ENCODE measurements at places on chromosomes 5 and 9.

GRCh38 chr5:175878544-175879438 is 7.4 kb downstream of the CPLX2 start:
- no peak for DNase-seq

DNA sequence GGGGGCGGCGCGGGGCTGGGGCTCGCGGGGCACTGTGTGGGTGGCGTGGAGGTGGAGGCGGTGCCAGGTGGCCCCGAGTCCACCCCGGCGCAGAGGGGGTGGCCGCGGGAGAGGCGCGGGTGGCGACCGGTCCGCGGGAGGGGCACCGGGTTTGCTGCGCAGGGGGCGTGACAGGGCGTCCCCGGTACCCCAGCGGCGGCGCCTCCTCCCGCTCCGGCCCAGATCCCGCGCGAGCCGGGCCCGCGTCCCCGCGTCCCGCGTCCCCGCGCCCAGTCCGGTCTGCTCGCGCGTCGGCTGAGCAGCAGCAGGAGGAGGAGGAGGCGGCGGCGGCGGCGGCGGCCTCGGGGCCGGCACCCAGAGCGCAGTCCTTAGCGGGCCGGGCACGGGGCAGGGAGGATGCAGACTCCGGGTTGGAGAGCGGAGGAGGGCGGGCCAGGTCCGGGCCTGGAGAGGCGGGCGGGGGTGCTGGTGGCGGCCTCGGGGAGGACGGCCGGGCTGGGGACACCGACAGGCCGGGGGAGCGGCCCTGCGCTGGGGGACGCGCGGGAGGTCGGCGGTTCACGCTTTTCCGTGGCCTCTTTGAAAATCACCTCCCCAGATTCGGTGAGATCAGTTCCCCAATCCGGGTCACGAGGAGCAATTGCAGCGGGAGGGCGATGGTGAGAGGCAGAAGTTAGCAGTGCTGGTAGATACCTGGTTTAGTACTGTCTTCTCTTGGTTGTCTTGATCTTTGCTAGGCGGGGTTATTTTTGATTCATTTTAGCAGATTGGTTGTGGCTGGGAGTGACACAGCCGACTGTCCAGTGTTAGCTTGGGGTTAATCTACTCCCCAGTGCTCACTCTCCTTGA is 1.7 kb downstream of the TRIO start:
- peak; percentile 84 for DNase-seq

DNA sequence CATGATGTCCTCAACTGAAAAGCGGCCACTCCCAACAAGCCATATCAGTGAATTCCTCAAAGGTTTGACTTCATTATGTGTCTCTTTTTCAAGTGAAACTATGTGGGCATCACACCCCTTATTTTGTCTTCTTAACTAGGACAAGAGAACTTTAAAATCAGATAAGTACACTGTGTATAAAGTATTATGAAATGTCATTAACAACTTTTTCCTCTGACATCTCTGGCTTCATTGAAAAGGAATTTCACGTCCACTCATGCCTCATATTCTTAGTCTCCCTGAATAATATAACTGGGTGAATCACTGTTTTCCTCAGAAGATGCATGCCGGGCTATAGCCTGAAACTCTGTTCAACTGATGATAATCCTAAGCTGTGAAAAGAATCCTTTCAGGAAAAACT is 415.8 kb downstream of the ACTL7B start:
- peak; percentile 89 for DNase-seq

DNA sequence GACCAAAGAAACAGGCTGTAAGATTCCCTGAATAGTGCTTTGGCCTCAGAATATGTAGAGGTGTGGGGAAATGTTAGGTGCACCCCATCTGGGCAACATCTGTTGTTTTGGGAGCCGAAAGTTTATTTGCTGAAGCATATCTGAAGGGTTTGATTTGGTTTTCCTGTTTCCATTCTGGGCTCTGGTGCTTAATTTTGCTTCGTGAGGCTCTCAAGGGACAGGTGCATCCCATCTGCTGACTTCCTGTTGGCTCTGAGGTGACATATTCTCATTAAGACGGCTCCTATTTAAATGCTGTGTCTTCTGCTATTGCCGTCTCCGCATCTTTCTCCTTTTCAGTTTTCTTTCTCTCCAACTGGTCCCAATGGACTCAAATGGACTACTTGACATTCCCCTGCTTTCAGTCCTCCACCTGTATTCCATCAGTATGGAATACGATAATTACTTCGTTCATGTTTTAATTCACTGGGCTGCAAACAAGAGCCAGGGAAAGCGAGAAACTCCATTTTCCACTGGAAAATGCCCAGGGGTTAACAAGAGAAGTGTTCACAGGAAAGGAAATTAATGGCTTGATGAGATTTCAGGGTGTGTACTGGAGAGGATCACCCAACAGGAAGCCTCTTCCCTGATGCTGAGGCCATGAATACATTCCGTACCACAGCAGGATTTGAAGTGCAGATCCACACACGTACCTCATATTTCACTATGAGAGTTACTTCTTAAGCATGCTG is 104.0 kb downstream of the MTX3 start:
- no peak for DNase-seq

DNA sequence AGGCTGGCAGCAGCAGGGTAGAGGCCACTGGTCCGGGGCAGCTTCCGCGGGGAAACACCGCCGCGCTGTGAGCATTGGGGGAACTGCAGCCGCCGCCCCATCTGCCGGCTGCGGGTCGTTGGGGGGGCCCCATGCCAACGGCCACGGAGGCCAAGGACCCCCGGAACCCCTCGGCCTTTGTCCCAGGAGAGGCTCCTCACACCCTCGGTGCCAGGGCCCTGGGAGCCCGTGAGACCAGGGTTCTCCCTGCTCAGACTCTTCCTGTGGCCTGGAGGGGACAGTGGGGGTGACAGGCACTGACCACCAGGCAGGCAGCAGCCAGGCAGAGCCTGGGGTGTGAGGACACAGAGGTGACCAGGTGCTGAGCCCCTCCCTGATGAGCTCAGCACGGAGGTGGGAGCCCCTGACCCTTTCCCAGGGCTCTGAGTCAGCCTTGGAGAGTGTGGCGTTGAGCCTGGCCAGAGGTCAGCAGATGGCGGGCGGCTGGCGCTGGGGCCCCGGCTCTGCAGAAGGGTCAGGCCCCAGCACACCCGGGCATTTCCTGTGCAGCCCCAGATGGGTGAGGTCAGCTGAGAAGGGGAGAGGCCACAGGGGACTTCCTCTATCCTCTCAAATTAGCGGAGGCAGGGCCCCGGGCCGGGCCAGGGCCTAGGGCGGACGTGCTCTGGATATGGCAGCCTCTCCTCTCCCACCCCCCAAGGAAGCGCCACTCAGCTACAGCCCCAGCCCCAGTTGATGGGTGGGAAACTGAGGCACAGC is 17.9 kb upstream of the EGFL7 start:
- peak; percentile 46 for DNase-seq

DNA sequence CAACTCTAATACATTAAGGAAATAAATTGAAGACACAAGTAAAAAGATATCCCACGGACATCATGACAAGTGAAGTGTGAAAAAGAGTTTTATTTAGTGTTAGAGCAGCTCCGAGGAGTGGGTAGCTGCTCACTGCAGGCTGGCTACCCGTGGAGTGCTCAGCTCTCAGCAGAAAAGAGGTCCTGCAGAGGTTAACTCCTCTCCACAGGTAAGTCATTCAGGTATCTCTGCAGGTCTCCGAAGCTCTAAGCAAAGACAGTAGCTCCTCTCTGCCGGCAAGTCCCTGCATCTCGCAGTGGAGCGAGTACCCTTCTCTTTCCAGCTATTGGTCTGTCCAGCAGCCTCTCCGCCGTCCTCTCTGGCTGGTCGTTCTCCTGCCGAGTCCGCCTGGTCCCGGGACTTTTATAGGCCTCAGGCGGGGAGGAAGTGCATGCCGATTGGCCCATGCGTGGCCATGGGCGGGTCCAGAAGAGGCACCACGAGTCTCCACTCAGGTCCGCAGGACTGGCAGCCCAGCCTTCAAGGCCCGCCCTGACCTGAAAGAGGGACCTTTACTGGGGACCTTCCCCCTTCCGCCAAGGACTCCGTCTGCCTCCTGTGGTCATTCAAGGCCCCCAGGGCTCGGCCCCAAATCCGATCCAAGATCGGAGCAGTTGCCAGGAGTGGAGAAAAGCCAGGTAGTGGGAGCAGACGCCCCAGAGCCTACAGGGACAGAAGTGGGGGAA is 29.9 kb downstream of the BTNL9 start:
- DNase-seq: peak; percentile 11

- no peak for DNase-seq
Observed at GRCh38 chr9:114216081-114216480, 60.7 kb downstream of the COL27A1 start.

DNA sequence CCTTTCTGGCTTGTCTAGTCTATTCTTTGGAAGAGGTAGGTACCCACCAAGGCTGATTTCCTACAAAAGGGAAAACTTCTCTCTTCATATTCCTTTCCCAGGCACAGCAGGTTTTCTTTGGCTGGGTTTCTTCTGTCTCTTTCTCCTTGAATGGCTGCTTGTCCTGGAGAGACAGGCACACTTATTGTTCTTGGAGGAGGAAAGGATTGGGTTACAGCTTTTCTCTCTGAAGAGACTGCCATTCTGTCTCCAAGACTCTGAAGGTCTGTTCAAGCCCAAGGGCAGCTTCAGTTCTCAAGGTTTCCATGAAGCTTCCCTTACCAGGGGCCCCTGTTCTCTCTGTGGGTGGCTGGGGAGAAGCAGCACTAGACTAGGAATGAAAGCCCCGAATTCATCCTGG is 33.9 kb downstream of the ACTBL2 start:
- no peak for DNase-seq

DNA sequence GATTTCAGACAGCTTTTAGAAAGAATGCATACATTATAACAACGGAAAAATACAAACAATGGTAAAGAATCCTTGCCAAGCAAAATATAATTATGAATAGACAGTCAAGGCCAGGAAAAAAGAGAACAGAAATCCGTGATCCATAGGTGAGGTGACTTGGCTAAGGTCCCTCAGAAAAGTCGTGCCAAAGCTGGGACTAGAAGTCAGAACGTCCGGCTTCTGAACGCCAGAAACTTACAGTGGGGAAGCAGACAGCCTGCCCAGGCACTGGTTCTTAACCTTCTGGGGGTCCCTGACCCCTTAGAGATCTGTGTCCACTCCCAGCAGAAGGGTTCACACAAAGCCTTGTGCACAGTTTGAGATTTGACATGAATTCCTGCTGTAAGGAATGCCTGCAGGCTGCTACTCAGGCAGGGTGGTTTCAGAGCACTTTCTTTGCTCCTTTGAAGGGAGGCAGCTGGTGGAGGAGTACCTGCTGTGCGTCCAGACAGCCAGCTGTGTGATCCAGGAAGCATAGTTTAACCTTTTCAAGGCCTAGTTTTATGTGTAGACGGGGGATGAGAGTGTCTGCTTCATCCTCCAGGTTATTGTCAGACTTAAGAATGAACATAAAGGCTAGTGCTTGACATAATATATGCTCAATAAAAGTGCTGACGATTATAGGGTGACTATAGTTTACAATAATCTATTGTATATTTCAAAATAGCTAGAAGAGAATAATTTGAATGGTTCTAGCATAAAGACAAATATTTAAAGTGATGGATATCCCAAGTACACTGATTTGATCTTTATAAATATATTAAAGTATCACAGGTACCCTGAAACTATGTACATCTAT is 852 bp downstream of the ARHGEF37 start:
- no peak for DNase-seq

- peak; percentile 43 for DNase-seq
Observed at GRCh38 chr9:119963258-119963797, 594.1 kb upstream of the BRINP1 start.

- peak; percentile 19 for DNase-seq
Observed at GRCh38 chr5:99088309-99088708, 159.5 kb upstream of the CHD1 start.

DNA sequence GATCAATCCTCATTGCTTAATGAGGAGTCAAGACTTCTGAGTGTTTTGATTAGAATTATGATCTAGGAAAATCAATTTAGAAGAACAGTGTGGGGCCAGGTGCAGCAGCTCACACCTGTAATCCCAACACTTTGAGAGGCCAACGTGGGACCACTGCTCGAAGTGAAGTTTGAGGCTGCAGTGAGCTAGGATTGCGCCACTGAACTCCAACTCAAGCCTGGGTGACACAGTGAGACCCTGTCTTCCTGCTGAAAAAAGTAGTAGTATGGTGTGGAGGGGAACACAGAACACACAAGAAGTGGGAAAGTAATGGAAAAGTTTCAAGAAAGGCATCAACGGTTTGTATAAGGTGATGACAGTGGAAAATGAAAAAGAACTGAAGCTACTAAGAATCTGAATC is 9.1 kb downstream of the FNIP1 start:
- no peak for DNase-seq

- DNase-seq: no peak
Observed at GRCh38 chr5:160377651-160378050, 7.2 kb upstream of the C1QTNF2 start.

GRCh38 chr5:10676224-10676623 is 84.8 kb downstream of the DAP start:
- DNase-seq: no peak

DNA sequence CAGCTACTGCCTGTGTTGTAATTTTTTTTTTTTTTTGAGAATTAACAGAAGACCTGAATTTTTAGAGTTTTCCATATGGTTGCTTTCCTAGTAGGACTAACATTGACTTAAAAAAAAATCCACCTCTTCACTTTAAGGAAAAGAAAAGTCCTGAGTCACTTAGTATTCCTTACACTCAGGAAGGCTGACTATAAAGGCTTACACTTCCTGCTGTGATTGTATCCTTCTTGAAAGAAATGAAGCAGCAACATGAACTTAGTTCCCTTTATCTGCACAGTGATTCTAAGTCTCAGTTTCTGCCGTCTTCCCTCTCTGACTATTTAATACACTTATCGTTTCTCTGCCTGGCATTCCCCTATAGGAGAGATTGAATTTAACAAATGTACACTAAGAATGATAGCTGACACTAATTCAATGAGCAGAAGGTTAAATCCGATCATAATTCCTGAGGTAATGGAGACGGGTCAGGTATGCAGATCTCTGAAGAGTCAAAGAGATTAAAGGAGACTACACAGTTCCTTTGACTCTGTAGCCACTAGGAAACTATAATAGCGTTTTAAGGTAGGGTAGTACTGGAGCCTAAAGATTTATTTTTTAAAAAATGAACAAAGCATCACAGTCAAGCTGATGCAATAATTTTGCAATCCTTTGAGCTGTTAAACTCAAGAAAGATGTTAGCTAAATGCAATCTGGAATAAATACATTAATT is 185.1 kb upstream of the ELAVL2 start:
- no peak for DNase-seq

Data from ELR (cell line).